K562 (cell line): ENCODE measurements at places on chromosomes 3 and 15. TPM values are rescaled to one million over a fixed set of nuclear protein-coding genes. Genes with fewer than 3 reads are reported as not detected.

DNA sequence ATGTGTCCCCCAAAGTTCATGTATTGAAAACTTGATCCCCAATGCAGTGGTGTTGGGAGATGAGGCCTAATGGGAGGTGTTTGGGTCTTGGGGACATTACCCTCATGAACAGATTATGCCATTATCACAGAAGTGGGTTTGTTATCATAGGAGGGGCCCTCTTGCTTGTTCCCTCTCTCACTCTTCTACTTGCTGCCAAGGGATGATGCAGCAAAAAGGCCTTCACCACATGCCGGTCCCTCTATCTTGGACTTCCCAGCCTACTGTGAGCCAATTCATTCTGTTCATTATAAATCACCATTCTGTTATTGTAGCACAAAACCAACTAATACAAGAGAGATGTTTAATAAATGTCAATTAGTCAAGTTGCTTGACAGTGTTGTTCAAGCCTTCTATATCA is 47.2 kb downstream of the FAM227B start:
- no peaks in the 10 kb centered on the region for H3K27me3 ChIP-seq
- no peaks in the 10 kb centered on the region for H3K4me1 ChIP-seq
- no peak for DNase-seq
- H3K36me3 ChIP-seq: no peaks in the 10 kb centered on the region

The RLBP1 gene
- total RNA-seq: not detected in 2 replicates

The C2CD4B gene
- total RNA-seq: not detected in 2 replicates

The CMTM6 gene
- 19.5 TPM in 2 replicates for total RNA-seq

The LNP1 gene
- total RNA-seq: 3.0 and 3.4 TPM in 2 replicates

The SLC27A2 gene
- total RNA-seq: 20.9 and 24.4 TPM in 2 replicates

The WDR93 gene
- not detected in 2 replicates for total RNA-seq

- H3K4me1 ChIP-seq: no peaks in the 10 kb centered on the region
- H3K36me3 ChIP-seq: no peaks in the 10 kb centered on the region
- H3K27me3 ChIP-seq: peaks cover 12% of the 10 kb centered on the region; the same call in 1 of the 3 replicates
- H3K27ac ChIP-seq: no peak overlapping the region
These were observed 73.2 kb downstream of the CORO2B start for GRCh38 chr15:68651916-68652525.

The IMPG2 gene
- total RNA-seq: 0.09 and 0.13 TPM in 2 replicates

DNA sequence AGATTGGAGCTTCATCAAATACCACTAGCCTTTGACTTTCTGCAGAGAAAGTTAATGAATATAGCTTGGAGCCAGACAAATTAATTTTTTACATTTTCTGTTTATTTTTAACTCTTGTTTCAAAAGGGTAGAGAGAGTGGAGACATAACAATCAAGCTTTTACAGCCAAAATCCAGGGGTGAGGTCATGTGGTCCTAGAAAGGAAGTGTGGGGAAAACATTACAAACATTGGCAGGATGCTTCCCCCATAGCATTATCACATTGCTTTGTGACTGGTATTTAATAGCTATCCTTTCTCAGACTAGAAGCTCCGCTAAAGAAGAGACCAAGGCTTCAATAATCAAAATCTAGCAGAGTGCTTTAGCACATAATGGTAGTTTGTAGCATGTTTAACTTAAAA is 46.4 kb upstream of the PHLDB2 start:
- no peak for DNase-seq
- no peak overlapping the region for H3K27ac ChIP-seq
- no peaks in the 10 kb centered on the region for H3K4me1 ChIP-seq
- H3K36me3 ChIP-seq: no peaks in the 10 kb centered on the region
- H3K27me3 ChIP-seq: no peaks in the 10 kb centered on the region

The TGM5 gene
- not detected in 2 replicates for total RNA-seq

The PAQR5 gene
- 0.04 TPM in 1 of 2 replicates, not detected in the other for total RNA-seq

The GLDN gene
- total RNA-seq: 0.18 and 0.31 TPM in 2 replicates

The CRBN gene
- 44.5 and 47.9 TPM in 2 replicates for total RNA-seq

DNA sequence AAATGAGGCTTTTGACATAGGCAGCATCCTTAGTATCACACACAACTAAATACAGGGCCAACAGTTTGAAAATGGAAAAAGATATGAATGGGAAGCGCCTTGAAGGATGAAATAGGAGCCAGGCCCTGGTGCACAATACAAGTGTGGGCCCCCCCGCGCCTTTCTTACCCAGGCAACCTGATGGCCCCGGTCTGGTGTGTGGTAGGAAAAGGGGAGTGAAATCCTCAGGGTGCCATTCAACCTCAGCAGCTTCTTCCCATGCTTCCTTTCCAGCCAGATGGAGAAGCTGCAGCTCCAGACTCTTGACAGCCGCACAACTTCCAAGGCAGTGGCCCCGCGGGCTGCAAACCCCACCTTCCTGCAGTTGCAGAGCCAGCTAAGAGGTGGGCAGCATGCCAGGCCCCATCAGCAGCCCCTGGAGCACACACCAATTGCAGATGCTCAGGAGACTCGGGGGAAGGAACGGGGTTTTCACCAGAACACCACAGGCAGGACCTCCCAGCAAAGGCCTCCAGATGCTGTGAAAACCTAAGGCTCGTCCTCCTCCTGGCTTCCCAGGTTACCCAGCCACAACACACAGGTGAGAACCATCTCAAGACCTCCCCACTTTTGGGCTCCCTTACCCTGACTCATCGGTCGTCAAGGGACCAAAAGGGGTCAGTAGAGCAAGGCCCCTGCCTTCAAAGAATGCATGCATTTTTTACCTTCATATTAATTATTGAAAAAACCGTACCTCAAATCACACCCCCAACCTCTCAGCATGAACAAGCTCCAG is 101.6 kb downstream of the CPN2 start:
- H3K27me3 ChIP-seq: no peaks in the 10 kb centered on the region
- peaks cover 28% of the 10 kb centered on the region for H3K4me1 ChIP-seq
- H3K27ac ChIP-seq: no peak overlapping the region
- H3K4me3 ChIP-seq: no peak overlapping the region
- DNase-seq: no peak
- no peaks in the 10 kb centered on the region for H3K36me3 ChIP-seq

GRCh38 chr3:10408680-10409079 is 87.8 kb upstream of the SEC13 start:
- no peaks in the 10 kb centered on the region for H3K36me3 ChIP-seq
- no peak overlapping the region for H3K4me3 ChIP-seq
- H3K27me3 ChIP-seq: peaks cover 66% of the 10 kb centered on the region

DNA sequence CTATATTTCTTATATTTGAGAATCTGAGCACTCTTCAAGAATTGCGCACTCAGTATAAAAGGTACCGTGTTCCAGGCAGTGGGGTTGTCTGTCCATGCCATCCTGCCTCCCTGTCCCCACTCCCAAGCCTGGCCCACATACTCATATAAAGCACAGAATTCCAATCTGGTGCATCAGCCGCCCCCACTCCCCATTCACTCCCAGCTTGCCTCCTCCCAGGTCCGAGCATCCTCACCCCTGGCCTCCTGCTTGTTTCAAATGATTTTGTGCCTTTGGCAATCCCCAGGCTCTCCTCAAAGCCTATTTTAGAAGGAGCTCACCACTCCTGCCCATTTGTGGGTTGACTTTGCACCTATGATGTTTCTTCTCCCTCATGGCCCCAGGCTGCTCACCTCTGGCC is 22.2 kb upstream of the IGF1R start:
- DNase-seq: no peak
- no peak overlapping the region for H3K4me3 ChIP-seq
- no peaks in the 10 kb centered on the region for H3K4me1 ChIP-seq
- no peaks in the 10 kb centered on the region for H3K36me3 ChIP-seq
- H3K27me3 ChIP-seq: peaks cover 5% of the 10 kb centered on the region; the same call in 2 of the 3 replicates

The PP2D1 gene
- not detected in 2 replicates for total RNA-seq

GRCh38 chr3:66121318-66121717 is 82.6 kb upstream of the MAGI1 start:
- H3K27ac ChIP-seq: no peak overlapping the region
- H3K4me1 ChIP-seq: no peaks in the 10 kb centered on the region
- H3K4me3 ChIP-seq: no peak overlapping the region
- H3K27me3 ChIP-seq: peaks cover 4% of the 10 kb centered on the region; the same call in 1 of the 2 replicates
- DNase-seq: no peak
